HS-5 (cell line): ENCODE measurements at places on chromosomes 4 and X.

- DNase-seq: no peak
Observed at GRCh38 chrX:98409867-98410266, 1526.2 kb downstream of the RPA4 start.

DNA sequence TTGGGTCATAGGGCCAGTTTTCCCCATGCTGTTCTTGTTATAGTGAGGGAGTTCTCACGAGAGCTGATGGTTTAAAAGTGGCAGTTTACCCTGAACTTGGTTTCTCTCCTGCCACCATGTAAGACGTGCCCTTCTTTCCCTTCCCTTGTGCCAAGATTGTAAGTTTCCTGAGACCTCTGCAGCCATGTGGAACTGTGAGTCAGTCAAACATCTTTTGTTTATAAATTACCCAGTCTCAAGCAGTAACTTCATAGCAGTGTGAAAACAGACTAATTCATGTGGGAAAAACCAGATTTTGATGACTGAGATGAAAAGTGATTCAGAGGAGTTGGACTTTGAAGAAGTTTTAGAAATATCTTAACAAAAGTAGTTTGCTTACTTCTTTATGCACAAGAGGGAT lies 101.4 kb downstream of the ARHGAP10 start:
- DNase-seq: no peak

DNA sequence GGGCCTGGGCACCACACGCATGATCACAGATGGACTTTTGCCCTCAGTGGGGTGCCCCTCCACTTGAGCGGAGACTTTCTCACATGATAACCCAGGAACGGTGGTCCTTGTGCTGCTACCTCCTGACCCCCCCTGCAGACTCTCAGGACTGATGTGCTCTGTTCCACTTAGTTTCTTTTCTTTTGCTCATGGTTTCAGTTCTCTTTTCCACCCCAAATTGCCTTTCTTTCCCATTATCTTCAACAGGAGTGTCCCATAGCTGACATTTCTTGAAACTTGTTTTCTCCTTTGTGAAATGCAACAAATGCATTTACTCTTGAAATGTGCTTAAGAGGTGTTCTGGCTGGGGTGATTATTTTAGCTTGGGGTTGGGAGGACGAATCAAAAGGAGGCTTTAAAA lies 9.0 kb downstream of the MPC1L start:
- DNase-seq: no peak

DNA sequence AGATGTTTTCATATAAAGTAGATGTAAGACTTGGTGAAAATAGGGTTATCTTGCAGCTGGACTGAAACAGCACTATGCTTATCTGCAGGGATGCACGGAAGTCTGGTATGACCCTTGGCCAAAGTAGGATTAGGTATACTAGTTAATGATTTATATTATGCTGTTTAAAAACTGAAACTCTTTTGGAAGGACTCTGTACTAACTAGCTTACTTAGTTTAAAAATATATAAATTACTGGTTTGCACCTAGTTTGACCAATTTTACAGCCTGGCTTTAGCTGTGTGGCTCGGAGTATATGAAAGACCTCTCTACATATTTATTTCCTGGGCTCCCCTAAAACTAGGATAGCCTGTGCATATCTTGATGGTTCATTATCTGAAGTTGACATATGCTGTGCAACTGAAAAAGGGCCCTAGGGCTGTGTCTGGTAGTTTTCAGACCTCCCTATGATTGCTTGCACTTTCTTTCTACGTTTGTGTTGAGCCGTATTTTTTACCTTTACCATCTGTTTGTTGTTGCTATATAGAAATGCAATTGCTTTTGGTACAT lies 89.2 kb downstream of the TMEM144 start:
- no peak for DNase-seq

- DNase-seq: no peak
Observed at GRCh38 chr4:87116231-87116630, 104.2 kb downstream of the KLHL8 start.

DNA sequence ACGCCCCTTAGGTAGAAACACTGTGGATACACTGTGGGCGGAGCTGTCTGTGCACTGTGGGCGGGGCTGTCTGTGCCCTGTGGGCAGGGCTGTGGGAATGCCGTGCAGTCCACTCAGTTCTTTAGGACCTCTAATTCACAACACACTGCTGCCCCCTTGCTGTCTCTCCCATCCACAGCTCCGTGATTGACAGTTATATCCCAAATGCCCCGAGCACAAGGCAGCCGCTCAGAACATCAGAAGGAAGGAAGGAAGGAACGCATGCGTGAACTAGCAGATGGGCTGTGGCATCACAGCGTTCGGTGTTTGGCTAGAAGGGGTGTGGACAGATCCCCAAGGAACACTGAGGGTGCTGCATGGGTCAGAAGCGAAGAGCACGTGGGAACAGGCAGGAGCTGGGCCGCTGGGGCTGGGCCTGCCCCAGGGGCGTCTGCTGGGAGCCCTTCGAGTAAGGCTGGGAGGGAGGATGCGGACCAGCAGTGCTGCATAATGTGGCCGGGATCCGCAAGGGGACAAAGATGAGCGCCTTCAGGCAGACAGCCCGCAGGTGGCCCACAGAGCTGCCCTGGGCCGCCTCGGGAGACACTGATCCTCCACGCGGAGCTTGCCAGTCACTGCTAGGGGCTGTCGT lies 29.8 kb downstream of the ACOX3 start:
- DNase-seq: no peak

GRCh38 chr4:178136736-178137345 lies 694.6 kb upstream of the AGA start:
- DNase-seq: no peak

DNA sequence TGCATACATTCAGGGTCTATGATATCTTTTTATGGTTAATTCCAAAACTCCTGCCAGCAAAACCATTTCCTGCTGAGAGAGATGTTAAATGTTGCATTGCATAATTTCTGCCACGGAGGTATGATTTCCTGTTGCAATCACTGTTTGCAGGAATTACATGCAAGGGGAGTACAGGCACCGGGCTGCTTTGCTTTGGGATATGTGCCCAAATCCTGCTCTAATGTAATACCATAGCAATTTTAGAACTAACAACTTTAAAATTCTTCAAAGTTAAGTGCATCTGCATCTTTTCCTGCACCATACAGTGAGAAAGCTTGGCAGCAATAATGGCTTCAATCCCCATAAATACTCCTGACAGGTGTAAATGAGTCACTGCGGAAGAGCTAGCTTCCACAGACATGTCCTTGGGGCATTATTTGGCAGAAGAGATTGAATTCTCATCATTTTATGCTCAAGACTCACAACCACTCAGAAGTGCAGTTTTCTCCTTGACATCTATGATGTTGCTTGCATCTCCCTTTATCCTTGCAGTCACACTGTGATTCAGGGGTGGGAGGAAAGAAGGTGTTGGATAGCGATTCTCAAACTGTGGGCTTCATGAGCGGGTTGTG lies 29.6 kb downstream of the TRIM2 start:
- DNase-seq: peak; percentile 93
